Smooth muscle cell of the brain vasculature (primary cell): ENCODE measurements at places on chromosomes 11 and 22.

GRCh38 chr22:38694940-38695339 lies 5.8 kb downstream of the JOSD1 start:
- no peak for DNase-seq

- DNase-seq, result no peak
These were observed 1321.0 kb downstream of the BRD1 start for GRCh38 chr22:48506506-48507145.

- peak; percentile 31 for DNase-seq
These were observed 14.1 kb downstream of the AASDHPPT start for GRCh38 chr11:106091480-106092123.

DNA sequence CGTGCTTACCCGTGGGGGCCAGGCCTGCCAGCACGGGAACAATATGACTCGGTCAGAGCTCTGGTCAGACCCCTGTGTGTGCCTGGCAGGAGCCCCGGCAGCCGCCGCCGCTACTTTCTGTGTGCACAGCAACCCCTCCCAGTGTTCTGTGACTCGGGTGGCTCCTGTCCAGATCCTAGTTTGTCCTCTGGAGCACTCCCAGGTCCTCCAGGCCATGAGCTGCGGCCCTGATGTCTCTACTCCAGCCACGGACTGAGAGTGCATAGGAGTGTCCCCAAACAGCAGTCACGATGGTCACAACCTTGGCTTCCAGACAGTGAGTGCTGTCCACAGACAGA lies 3.2 kb downstream of the NDUFS8 start:
- DNase-seq, result no peak

GRCh38 chr11:121968638-121969037 lies 147.4 kb downstream of the BLID start:
- no peak for DNase-seq

DNA sequence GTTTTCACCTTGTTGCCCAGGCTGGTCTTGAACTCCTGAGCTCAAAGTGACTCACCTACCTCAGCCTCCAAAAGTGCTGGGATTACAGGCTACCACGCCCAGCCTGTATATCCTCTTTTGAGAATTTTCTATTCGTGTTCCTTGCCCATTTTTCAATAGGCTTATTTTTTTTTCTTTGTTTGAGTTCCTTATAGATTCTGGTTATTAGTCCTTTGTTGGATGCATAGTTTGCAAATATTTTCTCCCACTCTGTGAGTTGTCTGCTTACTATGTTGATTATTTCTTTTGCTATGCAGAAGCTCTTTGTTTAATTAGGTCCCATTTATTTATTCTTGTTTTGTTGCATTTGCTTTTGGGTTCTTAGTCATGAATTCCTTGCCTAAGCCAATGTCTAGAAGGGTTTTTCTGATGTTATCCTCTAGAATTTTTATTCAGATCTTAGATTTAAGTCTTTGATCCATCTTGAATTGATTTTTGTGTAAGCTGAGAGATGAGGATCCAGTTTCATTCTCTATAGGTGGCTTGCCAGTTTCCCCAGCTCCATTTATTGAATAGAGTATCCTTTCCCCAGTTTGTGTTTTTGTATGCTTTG lies 17.7 kb upstream of the ZBED5 start:
- DNase-seq, result no peak

DNA sequence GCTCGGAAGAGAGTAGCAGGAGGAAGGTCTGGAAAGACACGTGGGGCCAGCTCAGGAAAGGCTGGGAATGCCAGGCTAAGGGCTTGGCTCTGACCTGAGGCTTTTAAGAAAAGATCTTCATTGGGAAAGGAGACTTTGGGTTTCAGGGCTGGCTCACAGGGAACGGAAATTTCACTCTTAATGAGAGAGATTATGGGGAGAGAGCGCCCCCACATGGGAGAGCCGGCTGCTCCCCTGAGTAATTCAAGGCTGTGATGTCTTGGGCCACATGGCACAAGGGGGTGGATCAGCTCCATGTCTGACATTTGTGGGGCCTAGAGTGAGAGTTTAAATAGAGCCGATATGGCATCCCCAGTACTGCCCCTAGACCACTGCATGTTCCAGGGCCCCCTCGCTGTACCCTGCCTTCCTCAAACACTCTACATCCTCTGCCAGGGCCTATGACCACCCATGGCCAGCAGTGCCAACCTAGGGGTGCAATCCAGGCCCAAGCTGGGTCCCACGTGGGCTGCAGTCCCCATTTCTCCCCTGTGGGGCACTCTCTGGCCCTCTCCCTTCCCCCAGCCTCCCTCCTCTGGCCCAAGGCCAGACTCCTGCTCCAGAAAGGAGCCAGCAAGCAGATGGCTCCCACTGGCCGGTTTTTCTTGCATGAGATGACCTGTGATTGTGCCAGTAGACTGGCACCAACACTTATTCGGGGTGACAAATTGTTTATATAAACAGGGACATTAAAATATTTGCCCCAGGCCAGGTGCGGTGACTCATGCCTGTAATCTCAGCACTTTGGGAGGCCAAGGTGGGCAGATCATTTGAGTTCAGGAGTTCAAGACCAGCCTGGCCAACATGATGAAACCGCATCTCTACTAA lies 75.2 kb downstream of the ISX start:
- no peak for DNase-seq

DNA sequence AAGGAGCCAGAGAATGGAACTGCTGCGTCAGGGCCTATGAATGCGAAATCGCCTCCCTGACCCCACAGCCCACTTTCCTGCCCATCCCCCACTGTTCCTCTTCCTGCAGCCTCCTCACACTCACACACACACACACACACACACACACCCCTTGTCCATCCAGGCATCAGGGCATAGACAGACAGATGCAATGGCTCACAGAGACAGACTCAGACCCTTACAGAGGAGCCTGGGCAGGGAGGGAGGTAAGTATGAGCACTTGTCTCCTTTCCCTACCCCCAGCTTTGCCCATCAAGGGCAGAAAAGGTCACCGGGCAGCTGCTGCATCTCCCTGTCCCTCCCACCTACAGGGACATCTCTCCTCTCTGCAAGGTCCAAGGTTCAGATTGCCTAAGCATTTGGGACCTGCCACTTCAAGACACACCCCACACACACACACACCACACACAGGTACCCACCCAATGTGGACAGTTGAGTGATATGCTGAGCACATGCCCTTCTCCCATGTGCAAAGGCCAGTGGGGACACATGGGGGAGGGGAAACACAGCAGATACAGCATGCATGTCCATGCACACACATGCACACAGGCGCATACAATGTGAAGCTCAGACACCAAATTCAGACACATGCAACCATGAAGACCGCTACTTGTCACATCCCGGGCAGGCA lies 2.0 kb upstream of the NRXN2 start:
- no peak for DNase-seq

DNA sequence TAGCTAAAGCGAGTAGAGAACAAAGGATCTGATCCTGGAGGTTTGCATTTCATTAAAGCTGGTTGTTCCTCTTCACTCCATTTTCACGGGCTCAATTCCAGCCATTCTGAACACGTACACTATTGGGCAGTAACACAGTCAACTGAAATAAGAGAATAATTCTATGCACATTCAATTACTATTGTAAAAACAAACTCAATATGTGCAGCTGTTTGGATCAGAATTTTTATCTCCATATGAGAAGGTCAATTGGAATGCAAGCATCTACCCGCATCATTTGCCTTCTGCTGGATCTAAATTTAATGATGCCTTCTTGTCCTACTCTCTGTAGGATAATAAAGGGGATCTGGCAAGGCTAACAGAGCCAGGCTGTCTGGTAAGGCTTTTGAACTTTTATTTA lies 562.8 kb upstream of the CCDC179 start:
- no peak for DNase-seq

GRCh38 chr22:31139866-31140716 lies at the start of gene PLA2G3:
Gene PLA2G3, minus strand, starts transcription at chr22:31140508. Its CDS starts 154 bp downstream, at chr22:31140354.
- DNase-seq, result no peak

- no peak for DNase-seq
These were observed 4.3 kb downstream of the RSPH14 start for GRCh38 chr22:23137468-23137867.

- no peak for DNase-seq
These were observed 301.0 kb downstream of the MIAT start for GRCh38 chr22:26958378-26958777.

DNA sequence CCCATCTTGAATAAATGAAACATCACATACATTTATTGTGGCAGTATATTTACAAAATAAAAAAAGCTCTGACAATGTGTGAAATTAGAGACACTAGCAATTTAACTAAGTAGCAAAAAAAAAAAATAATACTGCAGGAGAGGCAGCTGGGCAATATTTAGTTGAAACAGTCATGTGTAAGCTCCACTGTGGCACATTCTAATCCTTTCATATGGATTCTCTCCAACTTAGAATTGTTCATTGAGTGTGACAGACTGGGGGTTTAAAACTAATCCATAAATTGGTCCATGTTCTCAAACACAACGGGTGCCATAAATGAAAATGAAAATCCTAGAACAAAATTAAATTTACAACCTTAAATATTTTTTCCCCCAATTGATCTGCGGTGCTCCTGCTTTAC lies 302.1 kb downstream of the CADM1 start:
- DNase-seq, result no peak

GRCh38 chr22:17121233-17122195 lies at the start of gene TMEM121B:
Gene TMEM121B, minus strand, starts transcription at chr22:17121360. Its CDS starts 233 bp downstream, at chr22:17121127.
- DNase-seq, result no peak

DNA sequence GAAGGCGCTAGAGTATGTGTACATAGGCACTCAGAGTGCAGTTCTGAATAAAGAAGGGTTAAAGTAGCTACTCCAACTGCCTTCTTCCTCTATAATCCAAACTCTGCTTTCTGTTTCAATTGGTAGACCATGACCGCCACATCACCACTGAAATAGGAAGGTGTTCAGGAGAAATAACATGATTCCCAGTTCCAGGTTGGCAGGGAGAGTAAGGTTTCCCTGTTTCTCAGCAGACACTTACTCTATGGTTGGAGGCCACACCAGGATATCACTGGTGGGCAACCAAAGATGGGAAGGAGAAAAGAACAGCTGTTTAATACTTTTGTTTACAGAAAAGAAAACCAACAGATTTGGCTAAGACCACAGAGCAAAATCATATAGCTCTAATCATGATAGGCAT lies 37.9 kb downstream of the PAK1 start:
- no peak for DNase-seq

DNA sequence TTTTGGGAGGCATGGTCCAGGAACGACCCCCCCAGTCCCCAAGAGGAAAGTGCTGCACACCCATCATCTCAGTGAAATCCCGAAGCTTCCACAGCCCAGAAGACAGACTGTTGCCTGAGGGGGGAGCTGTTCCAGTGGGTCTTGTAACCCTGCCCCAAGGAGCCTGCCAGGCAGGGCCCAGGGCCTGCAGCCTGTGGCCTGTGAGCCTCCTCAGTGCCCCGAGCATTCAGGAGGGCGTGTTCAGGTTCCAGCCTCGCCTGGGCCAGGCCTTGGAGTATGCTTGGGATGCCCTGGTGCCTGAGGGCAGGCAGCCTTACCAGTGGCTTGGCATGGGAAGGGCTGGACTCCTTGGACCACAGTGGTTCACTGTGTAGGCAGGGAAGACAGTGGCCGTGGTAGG lies 18.0 kb upstream of the CABP2 start:
- DNase-seq, result no peak

DNA sequence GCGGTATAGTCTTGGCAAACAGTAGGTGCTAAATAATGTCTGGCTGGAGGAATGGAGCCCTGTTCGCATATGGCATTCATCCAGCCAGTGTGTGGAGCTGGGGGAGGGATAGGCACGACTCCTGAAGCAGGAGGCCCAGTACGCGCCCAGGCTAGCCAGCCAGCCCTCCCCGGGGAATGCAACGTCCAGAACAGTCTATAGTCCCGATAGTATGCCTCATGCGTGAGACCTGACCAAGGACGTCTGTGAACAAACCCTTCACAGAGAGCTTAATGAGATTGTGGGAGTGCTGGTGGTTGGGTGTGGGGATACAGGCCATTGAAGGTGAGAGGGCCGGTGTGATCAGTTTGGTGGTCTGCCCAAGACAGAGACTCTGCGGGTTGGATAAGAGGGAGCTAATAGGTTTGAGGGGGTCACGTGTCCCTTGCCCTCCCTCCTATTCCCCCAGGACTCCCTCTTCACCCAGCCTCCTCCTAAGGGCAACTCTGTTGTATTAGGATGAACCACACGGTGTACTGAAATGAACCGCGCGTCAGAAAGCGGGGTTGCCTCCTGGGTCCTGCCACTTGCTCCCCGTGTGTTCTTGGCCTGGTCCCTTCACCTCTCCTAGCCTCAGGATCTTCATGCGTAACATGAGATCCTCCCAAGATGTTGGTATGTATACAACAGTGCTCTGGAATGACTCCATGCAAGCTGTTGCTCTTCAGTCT lies 987 bp upstream of the GRIK4 start:
- DNase-seq, result no peak
